ENCODE measurements at places on chromosomes 2 and 18.

GRCh38 chr2:71078624-71079023, 10.2 kb downstream of the NAGK start:
- DNase-seq, result peak; percentile 61

DNA sequence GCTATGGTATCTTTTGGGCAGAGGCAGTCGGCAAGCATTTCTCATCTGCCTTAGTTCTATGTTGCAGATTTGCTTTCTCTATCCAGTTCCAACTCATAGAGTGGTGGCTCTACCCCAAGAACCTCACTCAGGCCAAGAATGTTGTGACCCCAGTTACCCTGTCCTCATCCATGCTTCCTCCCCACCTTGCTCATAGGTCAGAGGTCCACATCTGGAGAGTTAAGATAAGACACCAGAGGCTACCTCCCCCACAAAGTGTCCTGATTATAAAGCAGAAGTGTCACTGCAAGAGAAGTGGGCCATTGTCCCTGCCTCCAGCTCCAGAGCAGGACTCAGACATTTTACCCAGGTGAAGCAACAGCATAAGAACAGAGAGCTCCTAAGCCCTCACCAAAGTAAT, 276.8 kb upstream of the CHST9 start:
- DNase-seq, result no peak

DNA sequence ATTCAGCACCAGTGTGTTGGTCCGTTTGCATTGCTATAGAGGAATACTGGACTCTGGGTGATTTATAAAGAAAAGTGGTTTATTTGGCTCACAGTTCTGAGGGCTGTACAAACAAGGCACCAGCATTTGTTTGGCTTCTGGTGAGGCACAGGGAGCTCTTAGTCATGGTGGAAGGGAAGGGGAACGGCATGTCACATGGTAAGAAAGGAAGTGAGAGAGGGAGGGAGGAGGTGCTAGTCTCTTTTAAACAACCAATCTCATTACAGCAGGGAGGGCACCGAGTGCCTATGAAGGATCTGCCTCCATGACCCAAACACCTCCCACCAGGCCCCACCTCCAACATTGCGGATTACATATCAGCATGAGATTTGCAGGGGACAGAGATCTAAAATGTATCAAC, 143.9 kb upstream of the DLX2 start:
- DNase-seq, result peak; percentile 92

DNA sequence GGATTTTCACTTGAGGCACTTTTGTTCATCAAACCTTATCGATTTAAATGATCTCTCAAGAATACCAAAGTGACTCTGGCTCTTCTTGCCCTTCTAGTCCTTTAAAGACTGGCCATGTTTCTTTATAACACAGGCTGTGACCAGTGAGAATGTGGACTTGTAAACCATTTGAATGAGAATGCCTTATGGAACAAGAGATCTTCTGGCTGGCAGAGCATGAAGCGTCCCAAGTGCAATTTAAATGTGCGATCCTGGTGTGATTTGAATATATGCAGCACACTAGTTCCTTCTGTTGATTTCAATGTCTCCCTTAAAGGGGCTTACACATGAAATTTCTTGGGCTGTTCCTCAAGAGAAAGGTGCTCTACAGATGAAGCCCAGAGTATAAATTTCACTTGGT, 262.4 kb upstream of the CCDC68 start:
- no peak for DNase-seq
